RCC 7860 (cell line): ENCODE measurements at places on chromosomes 12 and 14.

DNA sequence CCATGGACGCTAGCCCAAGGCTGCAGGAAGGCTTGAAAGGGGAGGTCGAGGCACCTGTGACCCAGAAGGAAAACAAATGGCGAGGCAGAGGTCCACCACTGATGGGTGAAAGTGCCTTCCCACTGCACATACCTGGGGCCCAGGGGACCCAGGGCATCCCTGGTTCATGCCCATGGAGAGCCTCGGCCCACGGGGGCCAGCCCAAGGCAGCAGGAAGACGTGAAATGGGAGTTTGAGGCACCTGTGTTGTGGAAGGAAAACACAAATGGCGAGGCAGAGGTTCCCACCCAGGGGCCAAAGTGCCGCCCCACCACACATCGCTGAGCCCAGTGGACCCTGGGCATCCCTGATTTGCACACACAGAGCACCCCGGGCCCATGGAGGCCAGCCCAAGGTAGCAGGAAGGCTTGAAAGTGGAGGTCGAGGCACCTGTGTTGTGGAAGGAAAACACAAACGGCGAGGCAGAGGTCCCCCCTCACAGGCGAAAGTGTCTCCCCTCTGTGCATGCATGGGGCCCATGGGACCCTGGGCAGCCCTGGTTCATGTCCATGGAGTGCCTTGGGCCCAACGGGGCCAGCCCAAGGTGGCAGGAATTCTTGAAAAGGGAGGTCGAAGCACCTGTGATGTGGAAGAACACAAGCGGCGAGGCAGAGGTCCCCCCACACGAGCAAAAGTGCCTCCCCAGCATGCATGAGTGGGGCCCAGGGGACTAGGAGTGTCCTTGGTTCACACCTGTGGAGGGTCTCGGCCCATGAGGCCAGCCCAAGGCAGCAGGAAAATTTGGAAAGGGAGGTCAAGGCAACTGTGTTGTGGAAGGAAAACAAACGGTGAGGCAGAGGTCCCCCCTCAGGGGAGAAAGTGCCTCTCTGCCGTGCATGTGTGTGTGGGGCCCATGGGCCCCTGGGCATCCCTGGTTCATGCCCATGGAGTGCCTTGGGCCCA is 383.3 kb downstream of the ALG10 start:
- no peak for DNase-seq

GRCh38 chr12:29744365-29744764 is 39.4 kb downstream of the TMTC1 start:
- DNase-seq: no peak

GRCh38 chr12:109592195-109592904 is 18.8 kb downstream of the MVK start:
- DNase-seq: no peak

DNA sequence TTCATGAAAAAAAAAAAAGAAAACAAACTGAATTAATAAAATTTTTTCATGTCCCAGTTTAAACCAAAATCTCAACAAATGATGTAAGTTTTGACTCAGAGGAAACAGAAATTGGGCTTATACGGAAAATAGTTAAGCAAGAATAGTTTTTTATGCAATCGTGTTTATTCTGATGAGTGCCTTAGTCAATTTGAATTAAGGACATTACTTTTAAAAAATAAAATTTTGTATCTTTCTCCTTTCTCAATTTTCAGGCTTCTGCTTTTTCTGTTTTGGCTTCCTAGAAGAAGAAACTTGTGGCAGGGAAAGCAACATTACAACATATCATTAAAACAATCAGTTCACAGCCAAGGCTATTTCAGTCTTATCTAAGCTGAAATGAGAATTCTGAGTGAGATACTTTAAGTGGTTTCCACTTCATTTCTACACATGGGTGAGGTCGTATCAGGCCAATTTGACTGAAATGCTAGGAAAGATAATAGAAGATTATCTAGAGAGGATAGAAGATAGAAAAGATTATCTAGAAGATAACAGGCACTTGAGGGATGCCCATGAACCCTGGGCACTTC is 52.4 kb downstream of the BCL2L14 start:
- no peak for DNase-seq
